Lower lobe of right lung (tissue), 2 donors: ENCODE measurements at places on chromosomes 3 and 15. TPM values are rescaled to one million over a fixed set of nuclear protein-coding genes. Genes with fewer than 3 reads are reported as not detected.
A peak's percentile ranks its signal among the peaks of the same experiment; 100 is the strongest.

SLC22A13 gene
- 0.32 TPM for total RNA-seq

GRCh38 chr15:92268900-92269299, 124.8 kb upstream of the ST8SIA2 start:
- no peak for DNase-seq

DNA sequence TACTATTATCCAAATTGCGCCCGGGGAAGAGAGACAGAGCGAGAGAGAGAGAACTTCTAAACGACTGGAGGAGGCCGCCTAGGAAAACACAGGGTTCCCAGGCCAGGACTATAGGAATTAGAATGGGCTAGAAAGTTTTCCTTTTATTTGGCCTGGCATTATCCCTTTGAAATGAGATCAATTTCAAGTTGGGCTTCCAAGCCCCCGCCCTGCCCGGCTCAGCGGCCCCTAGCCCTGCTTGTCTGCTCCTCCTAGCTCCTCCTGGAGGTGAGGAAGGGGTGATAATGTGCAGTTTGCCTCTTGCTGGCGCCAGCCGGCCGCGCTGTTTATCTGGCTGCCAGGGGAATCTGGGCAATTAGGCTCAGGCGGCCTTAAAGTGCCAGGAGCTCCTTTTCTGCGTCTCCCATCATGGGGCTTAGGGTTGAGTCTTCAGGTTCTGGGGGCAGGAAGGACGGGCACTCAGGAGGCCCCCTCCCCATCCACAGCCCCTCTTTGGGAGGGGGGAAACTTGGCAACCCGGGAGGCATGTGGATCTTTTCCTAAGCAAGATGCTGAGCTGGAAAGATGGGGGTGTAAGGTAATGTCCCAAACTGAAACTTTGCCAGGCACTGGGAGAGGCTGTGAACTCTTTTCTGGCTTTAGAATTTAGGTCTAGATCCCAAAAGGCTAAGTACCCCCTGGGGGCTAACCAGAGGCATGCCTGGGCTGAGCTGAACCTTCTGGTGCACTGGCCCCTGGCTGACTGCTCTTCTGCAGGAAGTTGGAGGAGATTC, 5.5 kb downstream of the SMAD6 start:
- no peak for DNase-seq

CFAP44 gene
- total RNA-seq = 14.1 TPM

- no peak for DNase-seq
Measured at GRCh38 chr15:61832223-61832622, 228.0 kb downstream of the VPS13C start.

DNA sequence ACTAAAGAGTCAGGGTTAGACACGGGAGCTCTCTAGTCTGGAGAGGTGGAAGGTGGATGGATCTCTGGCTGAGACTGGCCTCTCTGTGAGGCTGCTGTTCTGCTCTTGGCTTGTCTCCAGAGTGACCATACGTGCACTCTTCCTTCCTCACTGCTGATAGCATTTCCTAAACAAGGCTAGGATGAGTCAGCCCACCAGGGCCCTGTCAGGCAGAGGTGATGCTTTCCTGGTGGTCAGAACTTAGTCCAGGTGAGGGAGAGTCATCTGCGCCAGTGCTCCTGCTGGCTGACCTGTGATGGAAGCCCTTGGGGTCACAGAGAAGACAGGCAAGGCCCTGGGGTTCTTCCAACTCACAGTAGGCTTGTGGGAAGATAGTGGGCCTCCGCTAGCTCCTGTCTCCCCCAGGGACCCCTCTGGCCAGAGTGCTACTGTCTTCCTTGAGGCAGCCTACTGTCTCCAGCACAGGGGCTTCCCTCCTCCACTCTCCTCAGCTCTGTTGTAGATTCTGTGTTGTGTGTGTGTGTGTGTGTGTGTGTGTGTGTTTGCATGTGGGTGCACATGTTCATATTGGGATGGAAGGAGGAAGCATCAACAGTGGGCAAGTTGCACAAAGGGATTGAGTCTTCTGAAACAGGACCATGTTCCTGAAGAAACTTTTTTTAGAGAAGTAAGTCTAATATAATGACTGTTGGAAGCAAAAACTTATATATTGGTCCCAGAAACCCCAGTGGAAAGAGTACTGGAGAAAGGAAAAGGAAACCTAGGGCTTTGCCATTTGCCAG, 16.5 kb downstream of the ALPK3 start:
- no peak for DNase-seq

DNA sequence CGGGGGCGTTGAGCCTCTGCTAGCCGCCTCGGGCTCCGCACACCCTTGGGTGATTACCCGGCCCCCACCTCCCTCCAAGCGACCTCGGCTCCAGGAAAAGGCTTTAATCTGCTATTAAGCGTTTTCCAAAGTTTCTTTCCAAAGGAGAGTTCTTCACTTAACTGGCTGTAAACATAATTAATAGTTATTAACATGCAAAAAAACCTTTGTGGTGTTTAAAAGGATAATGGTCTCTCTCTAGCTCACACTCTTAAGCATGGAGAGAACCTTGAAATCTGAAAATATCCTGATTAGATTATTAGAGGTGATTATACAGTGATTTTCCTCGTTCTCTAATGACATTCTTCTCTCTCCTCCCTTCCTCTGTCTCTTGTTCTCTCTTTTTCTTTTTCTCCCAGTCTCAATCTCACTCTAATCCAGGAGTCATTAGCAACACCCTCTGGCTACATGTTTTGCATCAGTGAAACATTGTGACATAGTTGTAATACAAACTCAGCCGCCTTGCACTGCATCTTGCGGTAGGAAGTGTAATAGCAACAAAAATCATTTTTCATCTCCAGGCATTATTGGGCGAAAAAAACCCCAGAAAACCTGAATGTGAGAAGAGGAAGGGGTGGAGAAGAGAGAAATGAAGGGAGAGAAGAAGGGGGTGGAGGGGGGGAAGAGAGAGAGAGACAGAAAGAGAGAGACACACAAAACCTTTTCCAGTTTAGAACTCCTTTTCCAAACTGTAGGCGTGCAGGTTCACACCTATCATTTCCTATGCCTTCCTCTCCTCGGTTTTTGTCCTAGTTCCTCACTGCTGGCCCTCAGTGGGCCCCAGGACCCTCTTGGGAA, 24.4 kb downstream of the NR2F2 start:
- DNase-seq = no peak

DNA sequence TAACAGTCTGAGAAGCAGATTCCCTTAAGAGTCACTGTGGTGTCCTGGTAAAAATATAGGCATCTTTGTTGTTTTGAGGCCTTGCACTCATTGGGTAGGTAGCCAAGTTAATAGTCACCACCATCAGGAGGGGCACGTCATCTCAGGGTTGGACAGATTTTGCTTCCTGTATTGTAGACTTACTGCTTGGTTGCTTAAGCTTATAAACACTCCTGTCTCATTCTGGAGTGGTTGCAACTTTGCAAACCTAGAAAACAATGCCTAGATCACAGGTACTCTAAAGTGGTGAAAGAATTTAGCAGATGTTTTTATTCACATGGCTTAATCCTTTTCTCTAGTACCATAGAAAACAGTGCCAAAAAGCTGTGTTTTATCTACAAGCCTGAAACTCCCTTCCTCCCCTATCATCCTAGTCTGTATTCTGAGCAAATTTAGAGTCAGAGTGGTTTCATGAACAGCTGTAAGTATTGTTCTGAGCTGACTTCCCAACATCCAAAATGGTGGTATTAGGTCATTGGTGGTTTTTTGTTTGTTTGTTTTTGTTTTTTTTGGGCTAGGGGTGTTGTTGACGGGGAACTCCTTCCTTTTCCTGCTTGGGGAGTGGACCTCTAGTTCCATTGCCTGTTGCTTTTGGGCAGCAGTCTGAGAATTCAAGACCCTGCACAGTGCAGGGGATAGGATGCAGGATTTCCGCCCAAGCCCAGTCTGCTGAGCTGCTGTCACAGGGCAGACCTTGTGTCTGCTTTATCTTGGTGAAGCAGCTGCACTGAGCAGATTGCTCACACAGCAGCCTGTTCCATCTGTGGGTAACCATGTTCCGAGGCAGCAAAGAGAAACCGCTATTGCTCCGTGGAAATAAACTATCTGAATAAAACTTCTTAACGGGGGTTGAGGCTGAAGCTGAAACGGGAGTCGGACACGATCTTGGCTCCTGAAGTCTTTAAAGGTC, 202.0 kb downstream of the AKAP13 start:
- DNase-seq = no peak

DNA sequence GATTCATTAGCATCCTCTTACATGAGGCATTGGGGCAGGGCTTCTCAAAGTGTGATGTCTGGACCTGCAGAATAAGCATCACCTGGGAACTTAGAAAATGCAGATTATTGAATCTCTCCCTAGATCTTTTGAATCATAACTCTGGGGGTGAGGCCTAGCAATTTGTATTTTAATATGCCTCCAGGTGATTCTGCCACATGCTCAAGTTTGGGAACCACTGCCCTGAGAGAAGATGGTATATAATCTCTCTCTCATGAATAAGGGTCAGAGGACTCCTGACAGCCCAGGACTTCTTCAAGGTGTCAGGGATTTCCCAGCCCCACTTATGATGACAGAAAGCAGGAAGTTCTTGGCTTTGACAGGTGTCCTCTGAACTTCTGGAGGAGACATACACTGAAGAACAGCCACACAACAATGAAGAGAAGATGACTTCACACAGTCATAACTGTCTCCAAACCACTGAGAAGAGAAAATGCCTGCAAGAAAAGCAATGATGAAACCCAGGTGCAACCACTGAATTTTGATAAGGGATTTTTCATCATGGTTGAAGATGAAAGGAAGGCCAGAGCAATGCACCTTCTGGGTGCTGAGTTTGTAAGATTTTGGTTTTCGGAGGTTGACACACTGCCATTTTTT, 211.9 kb upstream of the MRPL3 start:
- no peak for DNase-seq

ZNF620 gene
- 6.4 TPM for total RNA-seq

DNA sequence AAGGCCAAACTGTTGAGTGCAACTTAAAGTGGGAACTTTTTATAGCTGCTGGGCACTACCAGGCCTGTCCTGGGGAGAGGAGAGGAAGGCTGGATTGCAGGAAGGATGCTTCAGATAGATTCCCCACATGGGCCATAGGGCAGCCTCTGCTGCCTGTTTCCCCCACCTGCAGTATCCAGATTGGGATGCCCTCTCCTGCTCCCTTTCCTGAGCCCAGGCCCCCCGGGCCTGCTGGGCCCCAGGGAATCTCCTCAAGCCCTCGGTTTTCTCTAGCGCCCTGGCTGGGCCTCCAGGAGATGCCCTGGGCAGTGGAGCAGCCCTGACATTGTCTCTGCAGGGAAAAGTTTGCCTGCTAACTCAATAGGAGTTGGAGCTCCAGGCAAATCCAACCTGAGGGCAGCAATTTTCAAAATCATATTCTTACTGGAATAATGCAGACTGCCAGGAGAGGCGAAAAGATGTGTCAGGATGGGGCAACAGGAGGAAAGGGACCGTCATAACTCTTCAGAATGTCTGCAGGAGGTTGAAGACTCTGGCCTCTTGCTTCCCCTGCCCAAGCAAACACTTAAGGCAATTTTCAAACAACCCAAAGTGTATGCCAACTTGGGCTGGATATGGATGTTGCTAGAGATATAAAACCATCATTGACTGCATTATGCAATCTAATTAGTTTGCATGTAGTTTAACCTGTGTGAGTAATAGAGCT, 4.4 kb downstream of the NR2F2 start:
- DNase-seq = no peak

APOD gene
- 91.6 TPM for total RNA-seq

GRCh38 chr3:195210266-195210973, 60.5 kb downstream of the XXYLT1 start:
- no peak for DNase-seq

GRCh38 chr15:39799552-39800011, 16.9 kb upstream of the FSIP1 start:
- peak; percentile 53 for DNase-seq

GRCh38 chr15:56754772-56755370, 21.6 kb upstream of the ZNF280D start:
- DNase-seq = no peak

DNA sequence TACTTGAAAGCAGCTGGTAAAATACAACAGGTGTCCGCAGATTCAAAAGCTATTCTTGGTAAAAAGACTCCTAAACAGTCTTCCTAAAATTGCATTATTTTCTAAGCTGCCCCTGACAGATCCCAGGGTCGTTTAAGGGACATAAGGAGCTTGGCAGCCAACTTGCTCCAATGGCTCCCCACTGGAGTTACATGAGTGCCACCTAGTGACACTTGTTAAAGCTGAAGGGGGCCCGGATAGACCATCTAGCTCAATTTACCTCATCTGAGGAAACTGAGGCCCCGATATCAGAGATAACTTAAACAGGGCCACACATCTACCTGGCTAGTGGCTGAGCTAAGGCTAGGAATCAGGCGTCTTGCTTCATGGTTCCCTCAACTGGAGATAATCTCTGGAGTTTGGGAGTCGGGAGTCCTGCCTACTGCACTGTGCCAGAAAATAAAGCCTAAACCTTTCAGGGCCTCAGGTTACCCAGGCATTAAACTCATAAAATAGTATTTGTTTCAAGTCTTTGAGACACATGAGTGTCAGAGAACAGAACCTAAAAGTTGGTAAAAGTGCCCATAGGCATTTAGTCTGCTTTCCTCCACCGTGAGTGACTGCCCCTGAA, 6.5 kb upstream of the TBC1D23 start:
- peak; percentile 47 for DNase-seq

DNA sequence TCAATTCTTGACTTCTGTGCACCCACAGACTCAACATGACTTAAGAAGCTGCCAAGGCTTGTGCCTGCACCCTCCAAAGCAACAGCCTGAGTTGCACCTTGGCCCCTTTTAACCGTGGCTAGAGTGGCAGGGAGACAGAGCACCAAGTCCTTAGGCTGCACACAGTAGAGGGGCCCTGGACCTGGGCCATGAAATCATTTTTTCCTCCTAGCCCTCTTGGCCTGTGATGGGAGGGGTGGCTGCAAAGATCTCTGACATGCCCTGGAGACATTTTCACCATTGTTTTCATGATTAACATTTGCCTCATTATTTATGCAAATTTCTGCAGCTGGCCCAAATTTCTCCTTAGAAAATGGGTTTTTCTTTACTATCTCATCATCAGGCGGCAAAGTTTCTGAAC, 836.8 kb downstream of the ZPLD1 start:
- no peak for DNase-seq

DNA sequence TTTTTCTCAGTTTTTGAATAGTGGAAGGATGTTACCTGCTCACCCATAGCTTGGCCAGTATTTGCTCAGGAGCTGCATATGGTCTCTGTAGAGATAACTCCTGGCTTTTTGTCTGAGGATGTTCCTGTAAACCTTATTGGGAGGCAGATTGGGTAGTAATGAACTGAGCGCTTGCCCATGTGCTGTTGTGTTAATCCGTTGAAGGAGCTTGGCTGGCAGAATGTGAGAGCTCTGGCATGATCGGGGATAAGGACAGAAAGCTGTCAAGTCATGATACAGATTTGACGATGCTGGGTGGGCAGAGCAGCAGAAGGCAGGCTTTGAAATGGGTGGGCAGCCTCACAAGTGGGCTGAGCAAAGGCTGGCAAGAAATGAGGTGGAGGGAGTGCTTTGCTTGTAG, 27.4 kb downstream of the SH3GL3 start:
- DNase-seq = no peak

DNA sequence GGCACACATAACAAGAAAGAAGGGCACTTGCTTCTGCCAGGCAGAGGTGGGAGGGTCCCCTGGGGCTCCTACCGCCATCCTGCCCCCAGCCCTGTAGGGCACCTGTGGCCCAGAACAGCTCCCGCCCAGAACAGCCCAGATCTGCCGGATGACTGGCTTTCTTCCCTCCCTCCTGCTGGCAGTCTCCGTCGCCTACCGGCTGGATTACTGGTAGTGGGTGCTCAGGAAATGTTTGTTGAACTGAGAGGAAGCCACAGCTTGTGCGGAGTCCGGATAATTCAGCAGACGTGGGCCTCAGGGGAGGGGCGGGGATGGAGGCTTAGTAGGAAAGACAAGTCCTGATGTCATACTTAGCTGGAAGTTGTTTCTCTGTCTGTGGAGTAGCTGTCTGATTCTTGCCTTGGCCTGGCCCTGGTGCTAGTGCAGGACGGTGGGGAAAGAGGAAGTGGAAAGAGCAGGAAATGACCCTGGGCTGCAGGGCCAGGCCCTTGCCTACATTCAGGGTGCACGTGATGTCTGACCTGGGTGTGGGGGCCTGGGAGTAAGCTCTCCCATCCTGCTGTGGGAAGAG, 6.7 kb downstream of the CCDC9B start:
- DNase-seq = peak; percentile 81
